Activated CD4-positive, alpha-beta T cell treated with anti-CD3 and anti-CD28 coated beads for 1 hour (primary cell): ENCODE measurements at places on chromosomes 13 and 19.

DNA sequence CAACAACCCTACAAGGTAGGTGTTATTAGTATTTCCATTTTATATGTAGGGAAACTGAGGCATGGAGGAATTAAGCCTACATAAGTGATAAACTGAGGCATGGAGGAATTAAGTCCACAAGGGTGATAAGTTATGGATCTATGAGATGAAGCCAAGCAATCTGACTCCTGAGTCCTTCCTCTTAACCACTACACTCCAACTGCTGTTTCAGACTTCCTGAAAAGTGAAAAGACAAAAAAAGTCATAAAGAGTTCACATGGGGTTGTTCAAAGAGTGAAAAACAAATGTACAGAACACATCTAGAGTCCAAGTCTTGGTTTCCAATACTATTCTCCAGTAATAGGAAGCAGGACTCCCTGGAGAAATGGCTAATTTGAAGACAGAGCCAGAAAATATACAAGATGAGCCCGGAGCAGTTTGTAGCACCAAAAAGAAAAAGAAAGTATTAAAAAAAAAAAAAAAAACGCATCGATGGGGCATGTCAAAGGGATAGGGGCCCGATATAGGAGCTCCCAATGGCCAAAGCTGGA is 12.1 kb downstream of the CRYL1 start:
- DNase-seq: no peak

GRCh38 chr19:54439174-54439851 is 9.7 kb upstream of the LENG8 start:
- DNase-seq: no peak

DNA sequence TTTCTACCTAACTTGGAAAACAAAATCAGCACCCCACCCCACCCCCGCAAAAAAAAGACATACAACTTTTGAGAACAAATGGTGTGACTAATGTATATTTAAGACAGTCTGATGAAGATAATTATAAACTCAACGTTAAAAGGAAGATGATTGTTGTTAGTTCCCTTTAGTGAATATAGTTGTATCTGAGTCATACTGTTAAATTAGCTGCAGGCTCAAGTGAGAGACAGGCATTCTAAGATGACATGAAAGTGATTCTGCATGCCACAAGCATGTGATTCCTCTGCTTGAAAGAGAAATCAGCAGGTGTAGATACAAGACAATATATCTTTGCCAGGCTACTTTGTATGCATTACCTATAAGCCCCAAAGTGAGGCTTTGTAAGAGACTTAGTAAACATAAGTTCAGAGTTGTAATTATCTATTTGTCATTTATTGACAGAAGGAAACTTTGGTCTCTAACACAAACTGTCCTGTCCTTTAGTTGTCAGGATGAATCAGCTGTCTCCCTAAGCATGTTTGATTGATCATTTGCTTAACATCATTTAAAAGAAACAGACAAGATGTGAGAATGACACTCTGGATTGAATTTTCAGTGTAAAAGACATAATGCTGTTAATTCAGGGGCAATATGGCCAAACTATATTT is 319.4 kb upstream of the HTR2A start:
- no peak for DNase-seq

DNA sequence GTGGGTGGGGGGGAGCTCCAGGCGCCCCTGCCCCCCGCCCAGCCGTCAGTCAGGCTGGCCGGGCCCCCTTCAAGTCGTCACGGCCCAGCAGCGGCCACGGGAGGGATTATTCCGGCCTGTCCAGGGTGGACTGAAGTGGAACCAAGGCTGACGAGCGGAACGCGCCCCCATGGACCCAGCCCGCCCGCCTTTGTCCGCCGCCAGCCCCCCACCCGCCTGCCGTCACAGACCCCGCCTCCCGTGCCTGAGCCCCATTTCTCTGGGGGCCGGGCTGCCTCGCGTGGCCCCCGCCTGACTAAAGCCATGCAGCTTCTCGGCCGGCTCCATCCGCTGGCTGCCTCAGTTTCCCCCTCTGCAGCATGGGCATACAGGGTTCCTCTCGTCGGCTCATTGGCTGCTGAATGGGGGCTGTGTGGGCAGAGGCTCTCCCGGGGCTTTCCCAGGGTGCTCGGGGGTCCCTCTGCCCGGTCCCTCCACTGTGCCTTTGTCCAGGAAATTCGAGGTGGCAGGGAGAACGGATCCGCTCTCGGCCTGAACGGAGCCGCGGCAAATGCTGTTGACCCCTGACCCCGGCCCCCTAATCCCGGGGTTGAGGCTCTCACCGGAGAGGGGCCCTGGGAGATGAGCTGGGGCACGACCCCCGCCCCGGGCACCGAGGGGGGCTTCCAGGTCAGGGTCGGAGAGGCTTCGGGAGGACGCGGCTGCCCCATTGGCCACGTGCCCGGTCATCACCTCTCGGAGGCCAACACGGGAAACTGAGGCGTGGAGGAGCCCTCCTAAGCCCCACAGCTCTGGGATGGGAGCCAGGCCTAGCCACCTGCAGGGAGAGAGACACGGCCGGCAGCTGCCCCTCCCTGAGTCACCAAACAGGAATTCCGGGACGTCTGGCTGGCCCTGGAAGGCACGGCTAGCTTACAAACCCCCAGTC is 27.4 kb downstream of the EFNA2 start:
- no peak for DNase-seq

- no peak for DNase-seq
Observed at GRCh38 chr19:43437712-43438111, 23.0 kb downstream of the TEX101 start.

DNA sequence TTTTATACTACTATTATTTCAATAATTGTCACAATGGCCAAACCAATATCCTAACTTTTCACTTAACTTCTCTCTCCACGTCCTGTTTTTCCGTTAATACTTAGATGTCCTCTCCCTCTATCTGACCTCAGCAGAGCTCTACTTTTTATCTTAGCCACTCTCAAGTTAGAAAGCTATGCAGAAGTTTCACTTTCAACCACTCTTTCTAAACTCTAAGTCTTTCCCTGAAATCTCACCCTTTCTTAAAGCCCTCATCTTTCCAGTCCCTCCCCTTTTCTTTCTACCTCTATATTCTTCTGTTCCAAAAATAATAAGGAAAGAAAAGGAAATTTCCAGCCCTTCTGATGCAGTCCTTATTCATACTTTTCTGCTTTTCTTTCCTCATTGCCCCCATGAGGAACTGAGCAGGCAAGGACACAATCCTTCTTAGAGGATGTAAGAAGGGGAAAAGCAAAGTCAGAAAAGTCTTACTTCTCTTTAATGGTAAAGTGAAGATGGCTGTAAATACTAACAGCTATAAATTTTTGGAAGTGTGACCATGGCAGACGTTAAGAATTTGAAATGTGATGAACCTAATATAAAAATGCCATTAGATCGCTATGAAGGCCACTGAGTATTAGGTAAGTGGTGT is 23.0 kb downstream of the FAM216B start:
- DNase-seq: no peak
